ENCODE measurements at places on chromosomes 3 and 15. TPM values are rescaled to one million over a fixed set of nuclear protein-coding genes. Genes with fewer than 3 reads are reported as not detected.

- DNase-seq = peak; percentile 59
Measured at GRCh38 chr3:60917141-60917540, 334.1 kb downstream of the FHIT start.

FGF7 gene
- 40.5 TPM for polyA plus RNA-seq

DNA sequence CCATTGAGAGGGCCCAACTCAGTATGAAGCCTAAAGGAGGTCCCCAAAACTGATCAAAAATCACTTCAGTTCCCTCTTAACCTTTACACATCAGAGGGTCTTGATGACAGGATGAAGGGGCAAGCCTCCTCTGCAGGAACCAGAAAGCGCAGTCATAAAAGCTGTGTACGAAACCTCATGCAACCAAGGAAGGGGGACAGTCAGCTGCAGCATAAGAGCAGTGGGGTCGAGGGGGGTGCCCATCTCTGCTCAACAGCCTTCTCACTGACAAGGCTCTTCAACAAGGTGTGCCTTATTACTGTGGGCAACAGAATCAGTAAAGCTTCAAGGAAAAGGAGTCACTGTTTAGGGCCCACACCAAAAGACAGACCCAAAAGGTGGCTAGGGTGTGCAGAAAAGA, 3.9 kb downstream of the POC1A start:
- DNase-seq = no peak

MLF1 gene
- polyA plus RNA-seq = 68.9 TPM

GRCh38 chr15:68376447-68377060, 55.4 kb downstream of the ITGA11 start:
- DNase-seq = no peak
